ENCODE measurements at places on chromosomes 5 and 9. TPM values are rescaled to one million over a fixed set of nuclear protein-coding genes. Genes with fewer than 3 reads are reported as not detected.

NEUROG1 gene
- not detected for total RNA-seq

GRCh38 chr5:56520986-56521730 is 288.0 kb upstream of the ANKRD55 start:
- H3K27me3 ChIP-seq: no peaks in the 10 kb centered on the region
- H3K4me3 ChIP-seq: no peak overlapping the region
- H3K4me1 ChIP-seq: peaks cover 42% of the 10 kb centered on the region

DNA sequence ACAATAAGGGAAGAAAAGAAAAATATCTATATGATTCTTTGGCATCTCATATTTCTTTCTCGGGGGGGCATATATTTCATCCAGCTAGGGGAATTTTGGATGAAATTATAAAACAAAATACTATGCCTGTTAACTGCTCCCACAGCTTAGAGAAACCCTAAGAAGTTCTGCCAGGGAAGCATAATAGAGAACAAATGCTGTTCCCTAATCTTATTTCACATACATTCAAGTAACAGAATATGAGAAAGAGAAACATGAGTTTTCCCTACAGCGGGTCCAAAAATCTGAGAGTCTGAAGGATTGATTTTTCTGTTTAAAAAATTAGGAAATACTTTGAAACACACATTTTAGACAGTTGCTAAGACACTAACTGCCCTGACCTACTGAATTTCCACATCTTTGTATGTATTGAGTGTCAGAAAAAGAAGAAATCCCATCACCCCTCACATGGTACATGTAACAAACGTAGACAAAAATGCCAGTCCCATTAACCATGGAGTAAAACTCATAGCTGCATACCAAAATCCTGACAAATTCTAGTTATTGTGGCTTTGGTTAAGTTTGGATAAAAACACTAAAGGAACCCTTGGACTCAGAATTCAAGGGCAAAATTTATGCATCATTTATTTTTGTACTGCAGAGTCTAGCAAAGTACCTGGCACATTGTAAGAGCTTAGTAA is 620.2 kb upstream of the DMAC1 start:
- no peaks in the 10 kb centered on the region for H3K36me3 ChIP-seq
- no peaks in the 10 kb centered on the region for H3K27me3 ChIP-seq

- peaks cover 16% of the 10 kb centered on the region for H3K4me1 ChIP-seq
- DNase-seq: no peak
- no peak overlapping the region for H3K4me3 ChIP-seq
These were observed 154.6 kb upstream of the GNA14 start for GRCh38 chr9:77802515-77803293.

- no peak for DNase-seq
- H3K4me3 ChIP-seq: no peak overlapping the region
- no peaks in the 10 kb centered on the region for H3K27me3 ChIP-seq
- no peaks in the 10 kb centered on the region for H3K4me1 ChIP-seq
These were observed 18.5 kb downstream of the AGTPBP1 start for GRCh38 chr9:85723215-85723614.

DNA sequence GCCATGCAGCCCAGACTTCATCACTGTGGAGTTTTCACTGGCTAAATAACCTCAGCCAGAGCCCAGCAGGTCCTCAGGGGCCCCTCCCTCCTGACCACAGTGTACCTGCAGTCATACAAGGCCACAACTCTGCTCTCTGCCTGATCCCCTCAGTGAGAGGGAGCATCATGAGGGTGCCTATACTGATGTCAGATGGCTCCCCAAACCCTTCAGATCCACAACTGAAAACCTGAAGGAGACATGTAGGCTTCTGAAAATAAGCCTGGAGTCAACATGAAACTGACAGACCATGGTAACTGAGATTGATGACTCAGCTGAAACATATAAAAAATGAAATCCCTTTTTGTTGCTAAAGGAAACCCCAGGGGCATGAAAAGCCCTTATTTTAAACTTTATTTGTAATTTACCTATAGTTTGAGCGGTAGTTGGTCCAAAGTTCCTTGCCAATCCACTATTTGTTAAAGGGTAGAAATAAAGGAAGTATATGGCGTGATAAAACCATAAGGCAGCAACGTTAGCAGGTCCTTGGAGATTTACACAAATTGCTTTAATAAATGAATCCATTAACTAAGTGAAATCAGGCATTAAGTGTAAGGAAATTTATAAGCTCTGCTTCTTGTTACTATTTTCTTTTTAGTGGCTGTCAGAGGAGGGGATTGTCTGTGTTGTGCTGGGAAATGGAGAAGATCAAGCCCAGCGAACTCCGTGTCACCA is 68.3 kb downstream of the FGF1 start:
- no peak overlapping the region for H3K4me3 ChIP-seq
- no peaks in the 10 kb centered on the region for H3K27me3 ChIP-seq
- no peak overlapping the region for H3K27ac ChIP-seq
- H3K4me1 ChIP-seq: no peaks in the 10 kb centered on the region
